A673 (cell line): ENCODE measurements at places on chromosomes 5 and 9.
A peak's percentile ranks its signal among the peaks of the same experiment; 100 is the strongest.

DNA sequence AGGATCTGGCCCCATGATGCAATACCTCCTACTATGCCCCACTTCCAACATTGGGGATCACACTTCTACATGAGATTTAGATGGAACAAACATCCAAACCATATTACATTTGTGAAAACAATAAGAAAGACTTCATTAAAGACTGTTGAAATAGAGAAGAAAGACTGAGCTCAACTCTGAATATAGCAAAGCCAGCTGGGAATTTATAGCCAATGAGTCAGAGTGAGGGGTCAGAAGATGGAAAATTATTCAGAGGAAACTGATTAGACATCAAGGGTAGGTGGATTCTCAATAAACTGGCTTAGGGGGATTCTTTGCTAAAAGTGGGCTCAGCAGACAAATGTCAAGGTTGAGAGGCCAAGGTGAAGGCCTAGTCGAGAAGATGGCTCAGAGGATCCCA, 25.6 kb downstream of the BTF3 start:
- no peak for DNase-seq

GRCh38 chr9:133238851-133239532, 29.9 kb upstream of the OBP2B start:
- peak; percentile 77 for DNase-seq

GRCh38 chr5:42270771-42271170, 152.5 kb upstream of the GHR start:
- DNase-seq, result no peak

- DNase-seq, result no peak
Observed at GRCh38 chr9:95513711-95514110, 3.1 kb downstream of the PTCH1 start.

DNA sequence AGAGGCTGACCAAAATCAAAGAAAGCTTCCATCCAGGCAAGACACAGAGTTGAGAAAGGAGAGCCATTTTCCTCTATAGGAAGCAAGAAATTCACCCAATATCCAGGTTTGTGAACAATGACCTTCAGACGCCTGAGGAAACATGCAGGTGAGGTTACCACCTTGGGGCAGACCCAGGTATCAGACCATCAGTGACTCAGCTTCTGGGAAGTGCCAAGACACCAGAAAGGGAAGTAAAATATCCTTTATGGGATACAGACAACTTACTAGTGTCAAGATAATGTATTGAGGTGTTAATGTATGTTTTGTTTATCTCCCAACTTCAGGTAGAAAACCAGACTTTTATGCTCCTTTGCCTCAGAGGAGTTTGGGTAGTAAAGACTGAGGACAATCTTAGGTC, 2.2 kb upstream of the DTWD2 start:
- DNase-seq, result no peak

- no peak for DNase-seq
Observed at GRCh38 chr5:143972068-143972467, 160.1 kb downstream of the HMHB1 start.

GRCh38 chr9:72615931-72616330, 94.5 kb downstream of the TMC1 start:
- no peak for DNase-seq

DNA sequence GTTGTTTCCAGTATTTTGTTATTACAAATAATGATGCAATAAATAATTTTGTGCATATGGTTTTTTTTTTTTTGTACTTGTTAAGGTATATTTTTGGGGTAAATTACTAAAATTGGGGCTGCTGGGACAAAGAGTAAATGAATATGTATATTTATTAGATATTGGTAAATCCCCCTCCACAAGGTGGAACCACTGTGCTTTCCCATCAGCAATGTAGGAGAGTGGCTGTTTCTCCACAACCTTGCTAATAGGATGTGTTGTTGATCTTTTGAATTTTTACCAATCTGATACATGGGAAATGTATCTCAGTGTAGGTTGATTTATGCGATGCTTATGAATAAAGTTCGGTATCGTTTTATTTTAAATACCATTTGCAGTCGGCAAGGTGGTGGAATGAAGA, 118.1 kb downstream of the TRPM3 start:
- DNase-seq, result no peak

DNA sequence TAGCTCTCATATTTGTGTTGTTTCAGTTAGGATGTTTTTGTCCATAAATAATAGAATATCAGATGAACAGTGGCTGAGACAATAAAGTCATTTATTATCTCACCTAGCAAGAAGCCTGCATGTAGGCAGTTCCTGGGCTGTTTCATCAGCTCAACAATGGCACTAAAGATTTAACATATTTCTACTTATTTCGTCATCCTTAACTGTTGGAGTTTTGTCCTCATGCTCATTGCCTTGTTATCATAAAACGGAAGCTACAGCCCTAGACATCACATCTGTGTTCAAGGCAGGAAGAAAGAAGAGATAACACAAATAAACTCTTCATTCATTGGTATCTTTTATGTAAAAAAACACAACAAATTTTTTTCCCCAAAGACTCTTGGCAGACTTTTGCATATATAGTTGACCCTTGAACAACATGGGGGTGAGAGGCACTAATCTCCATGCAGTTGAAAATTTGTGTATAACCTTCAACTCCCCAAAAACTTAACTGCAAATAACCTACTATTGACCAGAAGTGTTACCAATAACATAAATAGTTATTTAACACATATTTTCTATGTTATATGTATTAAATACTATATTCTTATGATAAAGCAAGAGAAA, 277.2 kb upstream of the ADRA1B start:
- no peak for DNase-seq

DNA sequence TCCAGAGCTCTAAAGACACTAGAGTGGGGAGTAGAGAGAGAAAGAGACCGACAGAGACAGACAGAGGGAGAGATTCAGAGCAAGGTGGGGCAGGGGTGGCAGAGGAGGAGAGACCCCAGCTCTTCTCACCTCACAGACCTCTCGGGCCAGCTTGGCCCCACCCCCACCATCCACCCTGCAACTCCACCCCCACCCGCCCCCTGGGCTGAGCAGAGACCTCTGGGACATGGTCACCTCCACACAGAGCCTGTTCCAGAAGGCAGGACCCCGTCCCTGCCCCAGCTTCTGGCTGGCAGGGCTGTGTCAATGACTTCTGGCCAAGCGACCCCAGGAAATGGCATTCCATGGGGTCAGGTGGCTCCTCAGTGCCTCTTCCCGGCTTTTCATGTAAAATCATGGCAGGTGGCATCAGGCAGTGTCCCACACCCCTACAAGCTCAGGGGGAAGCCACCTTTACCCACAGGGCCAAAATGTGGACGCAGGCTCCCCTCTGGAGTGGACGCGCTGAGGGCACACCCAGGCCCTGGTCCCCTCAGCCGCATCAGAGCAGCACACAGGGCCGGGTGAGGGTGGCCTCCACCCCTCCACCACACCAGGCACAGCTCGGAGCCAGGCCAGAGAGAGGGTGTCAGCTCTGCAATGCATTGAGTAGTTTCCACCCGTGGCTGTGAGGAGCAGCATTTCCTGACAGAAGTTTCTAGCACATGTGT, 131.2 kb upstream of the LPCAT1 start:
- no peak for DNase-seq

DNA sequence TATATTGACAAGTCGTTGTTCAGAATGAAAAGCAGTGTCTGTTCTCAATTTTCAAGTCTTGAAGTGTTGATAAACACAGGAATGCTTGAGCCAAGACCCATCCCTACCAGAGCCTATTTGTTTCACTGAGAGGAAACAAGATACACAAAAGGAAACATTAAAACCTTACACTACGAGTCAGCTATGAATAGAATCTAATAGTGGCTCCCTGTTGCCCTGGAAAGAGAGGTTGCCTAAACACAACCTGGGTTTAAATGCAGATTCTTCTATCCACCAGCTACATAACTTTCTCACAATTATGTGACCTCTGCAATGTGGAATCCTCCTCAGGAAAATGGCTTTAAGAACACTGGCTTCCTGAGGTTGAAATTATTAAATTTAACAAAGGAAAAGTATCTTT, 29.1 kb upstream of the BNC2 start:
- no peak for DNase-seq

- DNase-seq, result no peak
Observed at GRCh38 chr5:446066-446882, 3.3 kb downstream of the EXOC3 start.

GRCh38 chr5:132009706-132010405, 1.6 kb downstream of the ACSL6 start:
- no peak for DNase-seq

- no peak for DNase-seq
Observed at GRCh38 chr5:176778921-176779465, 31.4 kb upstream of the UNC5A start.

DNA sequence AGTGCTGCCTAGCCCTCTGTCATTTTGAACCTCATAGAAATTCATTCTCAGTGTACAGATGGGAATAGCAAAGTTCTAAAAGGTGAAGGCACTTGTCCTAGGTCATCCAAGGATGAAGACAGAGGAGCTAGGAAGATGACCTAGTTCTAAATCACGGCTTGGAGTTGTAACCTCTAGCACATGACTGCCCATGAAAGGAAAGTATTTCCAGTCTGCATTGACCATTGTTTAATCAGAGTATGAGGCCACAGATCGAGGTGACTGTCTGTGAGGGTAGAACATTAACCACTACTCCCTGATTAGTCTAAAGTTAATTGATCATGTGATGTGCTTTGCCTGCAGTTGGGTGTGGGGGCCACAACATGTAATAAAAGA, 674 bp upstream of the TNFSF15 start:
- no peak for DNase-seq

- DNase-seq, result no peak
Observed at GRCh38 chr5:124420952-124421351, 325.5 kb downstream of the ZNF608 start.

DNA sequence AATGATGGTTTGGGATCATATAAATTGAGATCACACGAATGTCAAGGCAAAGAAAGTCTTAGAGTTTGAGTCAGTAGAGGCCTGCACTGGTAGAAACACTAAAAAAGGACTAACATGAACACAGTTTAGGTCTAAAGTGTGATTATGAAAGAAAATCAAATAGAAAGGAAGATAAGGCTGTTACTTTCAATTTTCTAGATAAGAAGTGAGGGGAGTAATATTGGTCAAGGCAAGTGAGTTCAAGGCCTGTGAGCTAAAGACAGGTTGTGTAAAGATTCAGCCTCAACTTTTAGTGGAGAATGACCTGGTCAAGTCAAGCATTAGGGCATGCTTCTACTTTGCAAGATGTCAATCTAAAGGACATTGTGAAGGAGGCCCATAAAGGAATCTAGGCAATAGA, 19.0 kb downstream of the VLDLR start:
- no peak for DNase-seq

DNA sequence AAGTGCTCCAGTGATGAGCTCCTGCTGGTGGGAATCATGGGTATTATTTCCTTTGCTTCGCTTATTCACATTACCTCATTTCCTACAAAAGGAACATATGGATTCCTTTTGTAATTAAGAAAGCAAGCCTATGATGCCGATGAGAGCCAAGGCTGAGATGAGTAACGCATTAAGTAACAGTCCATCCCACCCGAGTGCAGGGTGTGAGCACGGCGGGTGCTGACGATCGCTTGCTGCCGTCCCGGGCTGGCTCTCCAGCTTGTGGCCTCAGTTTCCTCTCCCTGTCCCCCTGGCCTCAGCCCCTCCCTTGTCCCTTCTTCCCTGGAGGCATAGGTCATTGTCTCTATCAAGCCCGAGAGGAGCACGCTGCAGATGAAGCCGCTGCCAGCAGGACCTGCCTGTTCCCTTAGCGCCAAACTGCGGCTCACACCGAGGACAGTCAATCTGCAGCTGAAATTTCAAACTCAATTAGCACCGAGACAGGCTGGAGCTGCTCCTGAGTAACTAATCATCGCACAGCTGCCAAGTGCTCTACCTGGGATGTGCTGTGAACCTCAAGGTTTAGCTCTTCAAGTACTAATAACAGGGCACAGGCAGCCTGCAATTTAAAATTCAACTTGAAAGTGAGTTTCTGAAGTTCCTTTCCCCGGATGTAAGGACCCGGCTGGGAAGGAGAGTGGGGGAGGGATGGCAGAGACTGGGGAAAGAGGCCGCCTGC, 115.2 kb upstream of the RAPGEF1 start:
- DNase-seq, result no peak

DNA sequence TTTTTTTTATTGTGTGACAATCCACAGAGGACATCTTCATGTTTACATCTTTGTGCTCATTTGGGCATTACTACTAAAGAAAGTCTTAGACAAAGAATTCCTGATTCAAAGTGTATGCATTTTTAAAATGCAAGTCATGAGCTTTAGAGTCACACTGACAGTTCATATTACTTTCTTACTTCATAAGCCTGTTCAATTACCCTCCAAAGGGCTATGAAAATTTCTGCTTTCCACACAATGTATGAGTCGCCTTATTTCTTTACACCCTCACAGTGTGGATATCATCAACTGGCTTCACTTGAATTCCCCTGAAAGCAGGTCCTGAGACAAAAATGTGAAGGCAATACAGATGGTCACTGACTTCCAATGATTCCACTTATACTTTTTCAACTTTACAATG, 280.4 kb upstream of the PTGER4 start:
- DNase-seq, result no peak

GRCh38 chr5:6886866-6887265, 173.6 kb downstream of the TENT4A start:
- peak; percentile 6 for DNase-seq

DNA sequence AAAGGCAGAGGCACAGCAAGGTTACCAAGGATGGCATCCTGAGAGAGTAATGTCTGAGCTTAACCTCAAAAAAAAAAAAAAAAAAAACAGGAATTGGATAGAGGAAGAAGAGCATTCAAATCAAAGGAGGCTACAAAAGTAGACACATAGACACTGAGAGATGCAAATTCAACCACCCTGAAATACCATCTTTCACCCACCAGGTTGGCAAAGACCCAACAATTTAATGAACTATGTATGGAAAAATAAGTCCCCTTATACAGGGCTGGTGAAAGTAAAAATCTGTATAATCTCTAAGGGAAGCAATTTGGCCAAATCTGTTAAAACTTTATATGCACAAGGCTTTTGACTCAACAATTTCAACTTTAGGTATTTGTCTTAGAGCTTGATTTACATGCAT, 4.9 kb downstream of the NADK2 start:
- peak; percentile 27 for DNase-seq

GRCh38 chr9:36855448-36856315, 178.4 kb downstream of the PAX5 start:
- no peak for DNase-seq

DNA sequence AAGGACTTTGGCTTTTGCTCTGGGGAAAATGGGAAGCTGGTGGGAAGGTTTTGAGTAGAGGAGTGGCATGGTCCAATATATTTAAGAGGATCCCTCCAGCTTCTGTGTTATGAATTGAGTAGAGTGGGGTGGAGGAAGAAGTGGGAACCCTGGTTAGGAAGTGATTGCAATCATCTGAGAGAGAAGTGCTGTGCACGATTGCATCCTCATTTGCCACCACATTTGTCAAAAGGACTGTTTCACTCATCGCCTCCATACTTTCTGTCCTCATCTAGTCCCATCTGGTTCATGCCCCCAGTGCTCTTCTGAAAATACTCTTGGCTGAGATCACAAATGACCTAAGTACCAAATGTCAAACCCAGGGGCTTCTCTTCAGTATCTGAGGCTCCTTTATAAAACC, 192.1 kb downstream of the RAB3C start:
- no peak for DNase-seq

DNA sequence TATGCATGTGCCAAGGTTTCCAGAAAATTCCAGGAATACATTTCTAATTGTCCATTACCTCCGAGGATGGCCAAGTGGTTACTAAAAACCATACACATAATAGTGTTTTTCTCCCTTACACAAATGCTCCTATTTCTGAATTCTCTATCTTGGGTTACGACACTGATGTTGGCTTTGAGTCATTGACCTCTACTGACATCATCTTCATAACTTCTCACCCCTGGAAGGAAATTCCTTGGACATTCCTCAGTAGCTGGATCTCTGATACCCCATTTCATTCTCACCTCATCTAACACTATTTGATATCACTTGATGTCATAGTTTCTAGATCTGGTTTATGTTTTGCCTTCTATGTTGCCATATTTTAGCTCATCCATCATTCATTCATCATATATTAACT, 287.2 kb downstream of the CTNND2 start:
- no peak for DNase-seq
